ENCODE measurements at places on chromosomes 2 and 18. TPM values are rescaled to one million over a fixed set of nuclear protein-coding genes. Genes with fewer than 3 reads are reported as not detected.

The STEAP3 gene
- total RNA-seq = 51.2 TPM

The LIPG gene
- total RNA-seq = 0.21 TPM

The COLEC11 gene
- 0.70 TPM for total RNA-seq

The MEP1B gene
- total RNA-seq = not detected

The RAB6C gene
- not detected for total RNA-seq

The PRSS56 gene
- 0.21 TPM for total RNA-seq

The UGT1A7 gene
- 4.0 TPM for total RNA-seq

The HAAO gene
- total RNA-seq = not detected

The MATN3 gene
- 10.6 TPM for total RNA-seq

The SKA1 gene
- 11.9 TPM for total RNA-seq

The GNLY gene
- 0.30 TPM for total RNA-seq

The NT5DC4 gene
- total RNA-seq = not detected

The WBP1 gene
- 85.2 TPM for total RNA-seq

The RAB1A gene
- total RNA-seq = 231 TPM

The CHST10 gene
- total RNA-seq = 13.3 TPM

The GAL3ST2 gene
- total RNA-seq = 0.42 TPM

The C2orf66 gene
- 0.14 TPM for total RNA-seq

The SLC25A52 gene
- total RNA-seq = not detected

The STON1 gene
- total RNA-seq = 0.33 TPM

The SERPINB11 gene
- not detected for total RNA-seq

The PTPN18 gene
- total RNA-seq = 26.2 TPM

The FAM237A gene
- not detected for total RNA-seq

The ADAM23 gene
- 8.4 TPM for total RNA-seq

The CHMP3 gene
- 125 TPM for total RNA-seq

The TDRD15 gene
- total RNA-seq = not detected

The CDH2 gene
- total RNA-seq = 43.1 TPM

The PKP4 gene
- total RNA-seq = 21.5 TPM

The MC4R gene
- not detected for total RNA-seq

The SP110 gene
- 5.5 TPM for total RNA-seq

The GPR45 gene
- total RNA-seq = not detected

The MROH2A gene
- 0.26 TPM for total RNA-seq

The CDK15 gene
- not detected for total RNA-seq

The CFAP53 gene
- 0.30 TPM for total RNA-seq

The ZAP70 gene
- total RNA-seq = 0.27 TPM

The ZNF892 gene
- total RNA-seq = 0.25 TPM

The NCKAP5 gene
- total RNA-seq = 0.90 TPM

The TYW5 gene
- 6.7 TPM for total RNA-seq

The RND3 gene
- total RNA-seq = 46.2 TPM

The STPG4 gene
- total RNA-seq = not detected

The ALPP gene
- 5.2 TPM for total RNA-seq

The FOXI3 gene
- not detected for total RNA-seq

The CPS1 gene
- total RNA-seq = 13.2 TPM

The CD8B gene
- total RNA-seq = not detected

The FBLN7 gene
- 0.58 TPM for total RNA-seq

The SATB2 gene
- total RNA-seq = 2.9 TPM

The IL36G gene
- not detected for total RNA-seq

The MYOM1 gene
- 0.30 TPM for total RNA-seq

The NAPG gene
- total RNA-seq = 9.8 TPM

The MAPRE2 gene
- 12.3 TPM for total RNA-seq

The KCNG2 gene
- not detected for total RNA-seq

The BMP10 gene
- total RNA-seq = not detected

The SLC9A4 gene
- not detected for total RNA-seq

The RRM2 gene
- total RNA-seq = 242 TPM

The CNRIP1 gene
- total RNA-seq = 2.1 TPM

The PROKR1 gene
- total RNA-seq = not detected

The PPP1R1C gene
- 2.6 TPM for total RNA-seq

The NEB gene
- 0.20 TPM for total RNA-seq
